ENCODE measurements at places on chromosomes 2 and 18.

DNA sequence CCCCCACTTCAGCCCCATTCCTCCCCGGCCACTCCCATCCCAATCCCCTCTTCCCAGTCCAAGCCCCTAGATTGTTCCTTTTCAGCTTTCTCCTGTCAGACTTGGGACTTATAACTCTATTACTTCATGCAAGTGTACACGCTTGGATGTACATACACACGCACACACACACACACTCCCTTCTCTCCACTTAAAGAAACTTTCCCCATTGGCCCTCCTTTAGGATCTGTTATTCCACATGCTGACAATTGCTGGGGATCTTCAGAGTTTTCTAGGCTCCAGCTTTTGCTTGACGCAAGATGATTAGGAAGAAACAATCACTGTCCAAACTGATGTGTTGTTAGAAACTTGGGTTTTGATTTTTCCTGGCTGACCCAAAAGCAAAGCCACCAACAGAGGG lies 75.4 kb downstream of the CDK15 start:
- DNase-seq, result no peak

DNA sequence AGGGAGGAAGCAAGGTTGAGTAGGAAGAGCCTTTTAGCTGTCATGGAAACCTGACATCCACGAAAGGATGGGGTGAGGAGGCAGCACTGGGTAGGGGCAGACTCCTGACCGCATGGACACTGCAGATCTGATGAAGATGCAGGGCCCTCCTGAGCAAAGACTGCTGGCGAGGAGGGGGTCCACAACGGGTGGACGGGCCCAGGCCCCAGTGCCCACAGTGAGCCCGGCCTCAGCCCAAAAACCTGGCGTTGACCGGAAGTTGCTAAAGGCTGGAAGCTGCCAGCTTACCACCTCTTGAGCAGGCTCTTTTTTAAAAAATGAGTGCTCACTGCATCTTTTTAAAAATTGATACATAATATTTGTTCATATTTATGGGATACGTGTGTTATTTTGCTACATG lies 247.3 kb downstream of the SH3BP4 start:
- no peak for DNase-seq

- DNase-seq, result no peak
Measured at GRCh38 chr2:67878743-67879142, 184.1 kb downstream of the C1D start.

DNA sequence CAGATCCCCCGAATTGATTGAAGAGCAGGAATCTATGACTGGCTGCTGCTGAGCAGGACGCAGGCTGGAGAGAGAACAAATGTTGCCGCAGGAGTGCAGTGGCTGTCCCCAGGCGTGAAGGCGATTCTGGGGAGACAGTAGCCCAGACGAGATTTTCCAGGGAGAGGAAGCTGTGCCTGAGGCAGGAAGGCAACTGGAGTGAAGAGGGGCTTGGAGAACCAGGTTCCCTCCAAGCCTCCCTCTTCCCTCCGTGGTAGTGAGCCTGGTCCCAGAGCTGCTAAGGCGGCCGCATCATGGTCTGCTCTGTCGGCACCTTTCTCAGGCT lies 1.3 kb upstream of the NPPC start:
- no peak for DNase-seq

DNA sequence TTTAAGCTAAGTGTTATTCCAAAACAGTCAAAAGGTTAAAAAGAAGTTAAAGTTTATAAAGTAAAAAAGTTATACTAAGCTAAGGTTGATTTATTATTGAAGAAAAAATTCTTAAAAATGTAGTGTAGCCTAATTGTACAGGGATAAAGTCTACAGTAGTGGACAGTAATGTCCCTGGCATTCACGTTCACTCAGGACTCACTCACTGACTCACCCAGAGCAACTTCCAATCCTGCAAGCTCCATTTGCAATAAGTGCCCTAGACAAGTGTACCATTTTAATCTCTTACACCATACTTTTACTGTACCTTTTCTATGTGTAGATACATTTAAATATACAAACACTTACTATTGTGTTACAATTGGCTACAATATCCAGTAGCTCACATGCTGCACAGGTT lies 86.1 kb downstream of the CACNB4 start:
- no peak for DNase-seq

DNA sequence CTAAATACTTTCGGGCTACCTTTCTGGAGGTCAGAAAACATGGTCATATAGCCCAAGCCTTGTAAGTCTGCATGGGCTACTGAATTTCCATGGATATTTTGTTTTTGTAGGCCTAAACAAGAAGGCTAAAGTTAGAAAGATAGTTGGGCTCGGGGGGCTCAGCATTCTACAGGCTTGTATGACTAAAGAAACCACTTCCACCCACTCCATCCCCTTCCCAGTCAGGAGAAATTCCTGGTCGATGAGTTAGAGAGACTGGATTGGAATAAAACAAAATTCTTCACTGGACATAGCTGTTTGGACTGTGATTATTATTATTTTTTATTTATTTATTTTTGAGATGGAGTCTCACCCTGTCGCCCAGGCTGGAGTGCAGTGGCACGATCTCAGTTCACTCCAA lies 539.4 kb upstream of the TNP1 start:
- DNase-seq, result no peak

DNA sequence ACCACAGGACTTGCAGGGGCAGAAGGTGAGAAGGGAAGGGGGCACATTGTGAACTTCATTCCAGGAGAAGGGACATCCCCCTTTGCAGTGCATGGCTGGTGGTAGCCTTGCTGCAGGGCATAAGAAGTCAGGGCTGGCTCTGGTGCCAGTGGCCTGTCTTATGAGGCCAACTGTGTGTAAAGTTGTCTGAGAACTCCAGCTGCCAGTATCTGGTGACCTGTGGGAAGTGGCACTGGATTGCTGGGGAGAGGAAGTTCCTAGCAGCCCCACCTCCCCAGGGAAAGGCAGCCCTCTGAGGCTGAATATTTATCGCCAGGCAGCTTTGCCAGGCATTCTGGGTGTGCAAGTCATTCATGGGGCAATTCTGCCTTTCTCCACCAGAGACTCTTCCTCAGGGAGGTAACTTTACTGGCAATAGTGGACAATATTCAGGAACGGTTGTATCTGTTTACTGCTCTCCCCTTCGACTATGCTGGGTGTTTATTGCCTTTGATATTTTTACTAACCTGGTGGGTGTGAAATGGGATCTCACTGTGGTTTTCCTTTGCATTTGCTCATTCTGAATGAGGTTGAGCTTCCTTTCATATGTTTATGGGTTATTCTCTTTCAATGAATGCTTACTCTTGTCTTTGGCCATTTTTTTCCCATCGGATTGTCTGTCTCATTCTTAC lies 12.3 kb downstream of the TRPM8 start:
- no peak for DNase-seq

DNA sequence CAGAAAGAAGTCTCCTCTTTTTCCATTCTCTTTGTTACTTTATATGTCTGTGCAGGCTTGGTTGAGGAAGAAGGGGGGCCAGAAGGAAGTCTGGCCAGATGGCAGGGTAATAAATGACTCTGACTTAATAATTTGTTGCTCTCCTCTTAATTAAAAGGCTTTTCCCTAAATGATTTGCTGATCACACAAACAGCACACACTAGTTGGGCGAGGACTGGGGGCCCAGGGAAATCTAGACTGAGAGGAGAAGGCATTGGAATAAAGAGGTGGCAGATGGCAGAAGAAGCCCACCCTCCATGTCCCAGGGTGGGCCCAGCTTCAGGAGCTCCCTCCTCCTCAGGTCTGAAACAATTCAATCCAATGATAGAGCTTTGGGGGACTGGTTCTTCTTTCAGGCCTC lies 12.7 kb upstream of the SMARCAL1 start:
- DNase-seq, result no peak

DNA sequence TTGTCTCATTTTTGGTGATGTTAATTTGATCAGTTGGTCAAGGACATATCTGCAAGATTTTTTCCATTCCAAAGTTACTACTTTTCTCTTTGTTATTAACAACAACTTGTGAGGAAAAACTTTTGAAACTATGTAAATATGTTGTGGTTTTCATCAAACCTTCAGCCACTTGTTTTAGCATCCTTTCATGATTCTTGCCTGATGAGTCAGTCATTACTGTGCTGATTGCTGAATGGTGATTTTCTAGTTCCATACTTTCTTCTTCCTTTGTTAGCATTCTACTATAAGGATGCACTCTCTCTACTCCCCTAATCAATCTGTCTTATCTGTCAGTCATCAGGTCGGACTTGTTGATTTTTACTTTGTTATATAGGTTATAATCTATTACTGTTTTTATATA lies 10.9 kb downstream of the TMEM87B start:
- DNase-seq, result no peak

DNA sequence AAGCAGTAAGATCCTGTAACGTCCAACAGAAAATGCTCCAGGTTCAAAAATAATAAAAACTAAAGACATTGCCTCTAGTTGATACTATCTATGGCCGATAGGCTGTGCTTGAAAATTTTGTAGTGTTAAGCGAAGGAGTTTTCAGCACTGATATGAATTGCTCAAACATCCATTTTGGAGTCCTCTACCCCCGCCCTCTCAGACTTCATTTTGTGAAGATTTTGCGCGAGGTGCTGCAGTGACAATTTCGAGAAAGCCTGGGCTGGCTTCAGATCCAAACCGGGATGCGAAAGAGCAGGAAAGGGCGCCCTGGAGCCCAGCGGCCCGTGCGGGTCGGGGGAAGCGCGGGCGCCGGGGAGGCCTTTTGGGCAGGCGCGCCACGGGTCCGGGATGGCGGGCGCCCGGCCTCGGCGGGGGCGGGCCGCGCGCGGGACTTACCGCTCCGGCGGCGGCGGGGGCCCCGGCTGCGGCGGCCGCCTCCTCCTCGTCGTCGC lies 1.8 kb downstream of the SP3 start:
- DNase-seq, result no peak

- DNase-seq, result no peak
Measured at GRCh38 chr2:172554352-172555271, 1.3 kb upstream of the PDK1 start.

DNA sequence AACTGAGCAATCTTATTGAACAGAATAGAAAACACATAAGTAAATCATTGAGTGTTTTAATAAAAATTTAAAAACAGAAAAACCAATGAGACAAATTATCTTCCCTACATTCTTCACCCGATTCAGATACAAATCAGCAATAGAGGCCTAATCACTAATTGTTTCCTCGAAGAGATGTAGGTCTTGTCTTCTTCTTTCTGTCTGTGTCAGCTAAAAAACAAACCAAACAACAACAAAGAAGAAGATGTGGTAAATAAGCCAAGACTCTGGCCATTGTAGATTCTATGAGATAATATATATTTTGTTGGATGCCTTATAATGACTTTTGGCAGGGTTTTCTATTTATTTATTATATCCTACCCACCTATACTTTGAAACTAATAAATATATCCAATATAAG lies 200.9 kb upstream of the FSIP2 start:
- DNase-seq, result no peak

DNA sequence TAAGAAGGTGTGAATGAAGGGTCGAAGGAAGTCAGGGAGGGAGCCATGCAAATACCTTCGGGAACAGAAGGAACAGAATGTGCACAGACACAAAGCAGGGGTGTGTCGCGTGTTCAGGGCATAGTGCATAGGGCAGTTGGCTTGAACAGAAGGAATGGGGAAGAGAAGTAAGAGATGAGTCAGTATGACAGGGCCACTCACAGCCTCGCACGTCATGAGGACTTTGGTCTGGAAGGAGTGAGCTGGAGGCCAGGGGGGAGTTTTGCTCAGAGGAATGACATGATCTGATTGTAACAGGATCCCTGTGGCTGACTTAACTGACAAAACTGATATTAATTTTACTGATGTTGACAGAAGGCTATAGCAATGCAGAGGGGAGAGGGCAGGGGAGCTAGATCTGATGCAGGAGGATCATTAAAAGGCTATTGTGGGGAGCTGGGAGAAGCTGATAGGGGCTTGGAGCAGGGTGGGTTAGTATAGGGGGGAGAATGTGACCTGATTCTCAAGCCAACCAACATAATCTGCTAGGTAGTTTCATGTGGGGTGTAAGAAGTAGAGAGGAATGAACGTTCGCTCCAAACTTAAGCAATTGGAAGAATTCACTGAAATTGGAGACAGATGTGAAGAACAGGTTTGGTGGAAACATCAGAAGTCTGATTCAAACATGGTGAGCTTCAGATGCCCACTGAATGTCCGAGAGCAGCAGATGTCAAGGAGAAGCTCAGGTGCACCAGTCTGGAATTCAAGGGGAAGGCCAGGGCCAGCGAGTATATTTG lies 60.4 kb upstream of the COPS8 start:
- DNase-seq, result no peak

DNA sequence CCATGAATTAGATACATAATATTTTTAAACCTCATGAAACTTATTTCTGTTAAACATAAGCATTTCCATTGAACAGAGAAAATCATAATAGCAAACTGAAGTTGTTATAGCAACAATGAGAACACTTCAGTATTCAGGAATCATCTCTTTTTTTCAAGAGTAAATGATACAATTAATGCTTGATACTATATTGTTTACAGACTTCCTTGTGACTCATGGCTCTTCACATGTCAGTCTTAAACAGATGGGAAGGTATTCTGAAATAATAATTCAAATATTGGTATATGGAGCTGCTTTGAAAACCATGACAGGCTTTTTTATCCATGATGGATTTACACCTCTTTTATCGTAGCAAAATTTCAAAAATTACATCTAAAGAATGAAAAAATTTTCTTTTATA lies 226.5 kb upstream of the RBMS1 start:
- no peak for DNase-seq

DNA sequence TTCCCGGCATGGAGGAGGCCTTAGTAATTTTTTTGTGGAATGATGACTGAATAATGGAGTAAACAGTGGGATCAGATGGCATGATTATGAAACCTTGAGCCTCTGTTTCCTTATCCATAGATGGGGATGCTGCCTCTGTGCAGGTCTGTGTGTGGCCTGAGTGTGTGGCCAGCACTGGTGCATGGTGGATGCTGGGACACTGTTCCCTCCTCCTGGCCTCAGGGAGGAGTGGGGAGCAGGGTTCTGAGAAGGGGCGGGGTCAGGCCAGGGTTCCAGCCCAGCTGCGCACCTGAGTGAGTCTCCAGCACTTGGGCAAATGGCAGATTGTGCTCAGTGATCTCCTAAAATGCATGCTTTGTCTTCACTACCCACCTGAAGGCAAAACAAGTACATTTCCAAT lies 66.4 kb downstream of the DCDC2C start:
- DNase-seq, result no peak

GRCh38 chr2:1784087-1784486 lies 39.8 kb upstream of the PXDN start:
- DNase-seq, result peak; percentile 77

- DNase-seq, result no peak
Measured at GRCh38 chr2:144183727-144184126, 336.2 kb downstream of the ZEB2 start.

- DNase-seq, result no peak
Measured at GRCh38 chr2:120514521-120514920, 168.6 kb downstream of the INHBB start.

DNA sequence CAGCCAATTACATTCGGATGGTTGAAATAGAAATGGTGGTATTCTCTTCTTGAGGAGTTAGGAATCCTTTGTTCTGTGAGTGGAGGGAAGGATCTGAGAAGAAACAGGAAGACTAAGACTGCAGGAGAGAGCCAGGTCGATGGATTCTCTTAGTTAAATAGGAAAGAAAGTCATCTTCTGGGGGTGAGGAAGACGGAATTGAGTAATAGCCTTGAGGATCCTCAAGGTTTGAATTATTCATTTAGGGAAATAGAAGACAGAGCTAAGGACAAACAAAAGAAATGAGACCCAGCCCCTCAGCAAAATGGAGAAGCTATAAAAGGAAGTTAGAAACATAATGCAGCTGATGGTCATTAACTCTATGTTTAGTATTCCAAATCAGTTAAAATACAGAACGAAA lies 1.8 kb downstream of the LAPTM4A start:
- no peak for DNase-seq

- no peak for DNase-seq
Measured at GRCh38 chr2:128487650-128488387, 169.2 kb upstream of the HS6ST1 start.

Data from chondrocyte (in vitro differentiated cells).